ENCODE measurements at places on chromosomes 16 and 17.

DNA sequence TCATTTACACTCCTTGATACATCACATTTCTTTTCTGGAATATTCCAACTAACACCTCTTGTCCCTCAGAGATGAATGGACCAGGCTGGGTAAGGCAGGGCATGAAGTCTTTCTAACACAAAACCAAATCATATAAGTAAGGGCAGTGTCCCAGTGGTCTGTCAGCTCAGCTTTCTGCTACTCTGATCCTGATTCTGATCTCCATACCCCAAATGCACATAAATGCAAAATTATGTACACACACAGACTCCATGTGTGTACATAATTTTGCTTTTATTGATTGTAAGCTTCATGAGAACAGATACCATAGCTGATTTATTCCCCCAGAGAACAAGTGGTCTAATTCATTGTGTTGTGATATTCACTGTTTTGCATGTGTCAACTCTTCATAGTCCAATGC, 47.9 kb downstream of the NOG start:
- no peak for DNase-seq

DNA sequence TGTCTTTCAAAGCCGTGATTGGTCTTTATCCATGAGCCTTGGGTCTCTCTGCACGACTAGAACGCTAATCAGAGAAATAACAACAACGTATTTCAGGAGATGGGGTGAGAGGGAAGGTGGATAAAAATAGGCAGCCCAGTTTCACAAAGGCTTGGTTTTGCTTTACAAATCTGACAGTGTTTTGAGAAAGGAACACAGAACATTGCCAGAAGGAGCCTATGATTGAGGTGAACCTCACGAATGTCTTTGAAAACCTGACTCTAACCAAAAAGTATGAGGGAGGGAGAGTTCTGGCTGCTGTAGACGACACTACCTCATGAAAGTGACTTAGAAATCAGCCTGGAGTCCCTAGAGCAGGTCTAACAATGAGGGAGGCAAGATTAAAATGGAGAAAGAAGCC, 38.0 kb upstream of the NOL11 start:
- DNase-seq, result no peak

DNA sequence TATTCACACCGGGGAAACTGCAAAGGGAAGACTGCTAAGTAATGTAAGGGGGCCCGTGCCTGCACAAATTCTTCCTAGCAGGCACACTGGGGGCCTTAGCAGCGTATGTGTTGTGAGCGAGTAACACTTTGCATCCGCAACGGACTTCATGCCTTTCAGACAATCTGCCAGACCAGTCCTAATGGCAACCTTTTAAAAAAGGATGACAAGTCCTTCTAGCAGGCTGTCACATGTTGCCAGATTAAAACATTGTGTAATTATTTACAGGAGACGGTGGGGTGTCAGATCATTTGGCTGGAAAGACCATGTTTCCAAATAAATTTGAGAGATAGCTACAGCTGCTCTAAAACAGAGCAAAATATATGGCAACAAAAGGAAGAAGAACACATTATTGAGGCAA, 46.1 kb downstream of the CPPED1 start:
- DNase-seq, result no peak

- peak; percentile 11 for DNase-seq
Measured at GRCh38 chr16:62036101-62036801, at the start of gene CDH8. Gene CDH8 (minus strand): TSS chr16:62036438. CDS start chr16:62021403, 15,035 bp downstream.
